ENCODE measurements at places on chromosomes 7 and 10.

GRCh38 chr7:107922886-107923285 is 31.9 kb downstream of the DLD start:
- no peak for DNase-seq

- no peak for DNase-seq
Observed at GRCh38 chr7:2734751-2735571, 47.0 kb downstream of the AMZ1 start.

- peak; percentile 89 for DNase-seq
Observed at GRCh38 chr7:94368371-94368791, 26.3 kb upstream of the COL1A2 start.

GRCh38 chr10:126110489-126111180 is 214.3 kb downstream of the FANK1 start:
- no peak for DNase-seq

DNA sequence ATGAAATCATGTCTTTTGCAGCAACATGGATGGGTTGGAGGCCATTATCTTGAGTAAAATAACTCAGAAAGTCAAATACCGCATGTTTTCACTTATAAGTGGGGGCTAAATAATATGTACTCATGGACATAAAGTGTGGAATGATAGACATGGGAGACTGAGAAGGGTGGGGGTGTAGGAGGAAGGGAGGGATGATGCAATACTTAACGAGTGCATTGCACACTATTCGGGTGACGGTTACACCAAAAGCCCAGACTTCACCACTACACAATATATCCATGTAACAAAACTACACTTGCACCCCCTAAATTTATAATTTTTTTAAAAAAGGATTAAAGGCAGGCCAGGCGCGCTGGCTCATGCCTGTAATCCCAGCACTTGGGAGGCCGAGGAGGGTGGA is 13.6 kb downstream of the LGI1 start:
- DNase-seq: no peak

GRCh38 chr10:11320809-11321520 is 290.5 kb downstream of the USP6NL start:
- no peak for DNase-seq

DNA sequence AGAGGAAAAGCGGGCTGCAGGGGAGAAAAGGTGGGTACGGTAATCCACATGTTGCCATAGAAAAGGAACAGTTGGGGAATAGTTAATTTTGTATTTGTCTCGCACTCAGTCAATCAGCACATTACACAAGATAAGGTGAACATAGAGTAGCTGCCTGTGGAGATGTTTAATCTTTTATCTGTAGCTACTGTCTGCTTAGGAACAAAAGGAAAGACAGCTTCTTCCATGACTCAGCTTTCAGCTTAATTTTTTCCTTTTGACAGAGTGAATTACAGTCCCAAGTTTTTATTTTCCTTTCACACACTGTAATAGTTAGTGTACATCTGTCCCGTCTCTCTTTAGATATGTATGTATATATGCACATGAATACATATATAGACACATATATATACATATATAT is 39.3 kb upstream of the PODXL start:
- no peak for DNase-seq

GRCh38 chr10:128073890-128074289 is 52.3 kb downstream of the MKI67 start:
- DNase-seq: no peak

DNA sequence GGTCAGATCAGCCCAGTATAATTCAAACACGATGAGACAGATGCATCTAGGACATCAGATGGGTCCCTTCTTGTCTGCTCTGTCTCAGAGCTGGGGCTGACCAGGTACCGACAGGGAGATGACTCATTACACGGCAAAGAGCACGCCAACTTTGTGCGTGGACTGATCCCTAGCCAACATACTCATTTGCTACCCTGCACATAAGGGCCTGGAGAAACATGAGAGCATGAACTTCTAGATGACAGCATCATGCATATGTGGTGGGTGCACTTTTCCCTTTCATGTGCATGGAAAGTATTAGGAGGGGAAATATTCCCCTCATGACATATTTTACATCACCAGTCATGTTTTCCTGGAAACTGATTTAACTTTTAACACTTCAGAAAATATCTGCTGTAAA is 35.1 kb upstream of the NPVF start:
- no peak for DNase-seq

DNA sequence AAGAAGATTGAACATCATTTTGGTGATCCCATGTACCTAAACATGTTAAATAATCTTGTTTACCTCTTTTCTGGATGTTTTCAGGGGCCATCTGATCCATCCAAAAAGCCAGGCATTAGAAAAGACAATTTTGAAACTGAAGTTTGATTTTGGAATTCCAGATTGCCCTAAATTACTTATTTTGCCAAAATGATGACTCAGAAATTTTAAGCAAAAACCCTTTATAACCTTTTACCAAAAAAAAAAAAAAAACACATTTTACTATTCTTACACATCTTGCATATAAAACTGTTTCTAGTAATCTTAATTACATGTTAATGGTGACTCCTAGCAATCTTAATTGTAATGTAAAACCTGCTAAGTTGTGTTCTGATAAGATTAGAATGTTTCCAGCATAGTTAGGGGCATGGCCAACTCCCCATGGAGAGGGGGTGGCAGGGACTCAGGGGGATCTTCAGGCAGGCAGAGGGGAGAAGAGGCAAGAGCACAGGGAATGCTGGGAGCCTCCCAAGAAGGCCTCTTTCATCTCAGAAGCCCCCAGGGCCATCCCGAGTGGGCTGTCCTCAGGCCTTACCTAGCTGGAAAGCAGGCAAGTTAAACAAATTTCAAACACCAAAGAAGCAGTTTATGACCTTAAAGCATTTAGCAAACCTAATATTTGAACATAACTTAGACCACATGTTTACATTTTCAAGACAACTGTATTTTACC is 25.8 kb upstream of the AKR1C3 start:
- DNase-seq: no peak

DNA sequence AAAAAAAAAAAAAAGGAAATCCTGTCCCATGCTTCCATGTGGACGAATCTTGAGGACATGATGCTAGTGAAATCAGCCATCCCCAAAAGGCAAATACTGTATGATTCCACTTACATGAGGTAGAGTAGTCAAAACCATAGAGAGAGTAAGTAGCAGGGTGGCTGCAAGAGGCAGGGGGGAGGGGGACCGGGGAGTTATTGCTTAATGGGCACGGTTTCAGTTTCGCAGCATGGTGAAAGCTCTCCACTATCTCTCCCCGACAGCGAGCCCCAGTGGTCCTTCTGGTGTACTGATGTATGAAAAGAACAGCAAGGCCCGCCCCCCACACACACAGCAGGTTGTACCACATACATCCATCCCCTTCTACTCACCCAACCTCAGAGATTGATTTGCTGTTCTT is 32.8 kb downstream of the NOD1 start:
- no peak for DNase-seq

DNA sequence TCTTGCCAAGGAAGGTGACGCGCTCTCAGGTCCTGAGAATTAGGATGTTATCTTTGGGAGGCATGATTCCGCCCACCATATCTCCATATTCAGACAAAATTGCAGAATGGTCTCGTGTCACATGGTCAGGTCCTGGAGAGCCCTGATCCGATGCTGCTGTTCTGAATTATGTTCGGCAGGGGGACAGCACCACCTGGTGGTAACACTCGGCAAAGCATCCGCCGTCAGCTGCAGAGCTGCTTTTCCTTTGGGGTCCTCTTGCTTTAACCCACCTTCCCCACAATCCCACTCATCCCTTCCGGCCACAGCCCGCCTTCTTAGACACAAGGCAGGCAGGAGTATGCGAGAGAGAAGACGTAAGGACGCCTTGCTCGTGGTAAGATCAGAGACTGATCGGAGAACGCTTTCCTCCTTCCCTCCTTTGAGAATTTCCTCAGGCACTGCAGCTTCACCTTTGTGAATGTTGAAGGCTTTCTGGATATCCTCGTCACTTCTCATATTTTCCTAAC is 327.8 kb upstream of the C7orf33 start:
- peak; percentile 20 for DNase-seq

GRCh38 chr7:14858410-14858809 is 44.1 kb downstream of the DGKB start:
- DNase-seq: no peak

DNA sequence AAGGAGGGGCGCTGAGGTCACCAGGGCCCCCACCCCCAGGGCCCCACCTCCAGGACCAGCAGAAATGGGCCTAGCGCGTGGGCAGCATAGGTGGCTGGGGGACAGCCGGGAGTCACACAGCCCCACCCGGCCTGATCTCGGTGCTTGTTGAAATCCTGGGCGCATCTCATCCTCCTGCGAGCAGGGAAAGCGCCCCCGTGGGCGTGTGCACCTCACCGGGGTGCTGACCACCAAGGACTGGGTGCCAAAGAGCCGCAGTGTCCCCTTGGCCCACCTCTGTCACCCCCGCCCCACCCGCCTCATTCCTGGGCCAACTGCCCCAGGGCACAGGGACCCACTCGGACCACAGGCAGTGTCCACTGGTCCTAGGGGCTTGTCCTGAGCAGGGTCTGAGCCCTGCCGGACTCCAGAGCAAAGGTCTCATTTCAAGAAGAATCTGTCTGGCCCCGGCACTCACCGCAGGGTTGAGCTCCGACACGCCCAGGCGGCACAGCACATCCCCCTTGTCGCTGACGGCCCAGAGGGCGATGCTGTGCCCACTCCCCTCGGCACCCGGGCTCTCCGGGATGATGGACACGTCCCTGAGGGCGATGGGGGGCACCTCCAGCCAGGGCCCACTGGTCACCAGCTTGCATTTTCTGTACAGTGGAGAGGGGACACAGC is 11.4 kb downstream of the BHLHA15 start:
- no peak for DNase-seq

GRCh38 chr7:127980901-127981300 is 50.3 kb downstream of the LRRC4 start:
- DNase-seq: no peak

DNA sequence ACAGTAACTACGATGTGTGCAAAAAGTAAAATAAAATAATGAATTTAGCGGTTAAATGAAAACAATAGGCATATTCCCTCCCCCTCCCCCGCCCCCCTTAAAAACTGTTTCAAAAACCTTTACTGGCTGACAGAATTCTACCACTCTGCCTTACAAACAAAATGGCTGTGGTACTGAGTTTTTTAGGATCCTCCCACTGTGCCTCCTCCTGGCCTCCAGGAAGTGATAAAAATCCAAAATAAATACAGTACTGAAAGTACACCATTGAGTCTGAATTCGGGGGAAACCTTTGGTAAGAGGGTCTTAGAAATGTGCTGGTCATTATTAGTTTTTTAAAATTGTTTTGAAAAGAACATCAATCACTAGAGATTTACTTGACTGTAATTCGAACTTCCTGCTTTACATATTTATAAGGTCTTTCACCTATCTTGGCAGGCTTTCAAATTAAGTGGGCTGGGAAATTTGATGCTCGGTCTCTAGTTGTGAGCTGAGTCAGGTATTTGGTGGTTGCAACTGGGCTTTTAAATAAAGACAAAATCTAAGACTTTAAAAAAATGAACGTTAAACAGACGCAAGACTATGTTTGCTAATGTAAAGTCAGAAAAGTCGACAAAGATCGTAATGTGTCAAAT is 32.5 kb upstream of the EPC1 start:
- DNase-seq: no peak

DNA sequence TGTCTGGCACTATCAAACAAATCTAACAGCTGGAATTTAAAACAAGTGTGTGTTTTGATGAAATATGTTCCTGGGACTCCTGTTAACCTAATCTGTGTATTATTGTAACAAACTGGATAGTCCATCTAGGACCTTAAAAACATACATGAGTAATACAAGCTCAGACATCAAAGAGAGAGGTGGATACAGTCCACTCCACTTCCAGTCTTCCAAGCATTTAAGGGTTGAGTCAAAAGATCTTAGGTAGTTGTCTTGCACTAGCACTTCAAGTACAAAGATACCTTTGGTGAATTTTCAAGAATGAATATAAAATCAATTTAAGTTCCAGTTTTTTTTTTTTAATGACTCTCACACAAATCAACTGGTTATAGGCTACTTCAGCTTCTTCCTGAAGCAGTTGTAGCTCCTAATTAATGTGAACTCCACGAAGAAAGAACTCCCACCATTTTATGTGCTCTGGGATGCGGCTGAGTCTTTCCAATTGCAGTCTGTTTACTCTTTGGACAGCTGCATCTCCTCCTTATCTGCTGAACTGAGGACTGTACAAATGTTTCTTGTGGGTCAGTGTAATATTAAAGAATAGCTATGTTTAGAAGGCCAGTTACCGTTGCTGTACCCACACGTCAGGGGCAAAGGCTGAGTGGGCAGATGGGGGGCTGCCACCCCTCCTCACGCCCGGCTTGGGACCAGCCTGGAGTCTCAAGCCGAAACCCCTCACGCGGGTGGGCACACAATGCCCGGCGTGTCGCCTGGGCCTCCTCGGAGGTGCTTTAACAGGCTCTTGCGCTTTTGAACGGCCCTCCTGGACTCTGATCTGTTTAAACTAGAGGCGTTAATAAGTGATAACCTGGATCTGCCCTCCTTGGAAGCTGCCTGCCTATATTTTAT is 2.9 kb upstream of the IGF2BP3 start:
- DNase-seq: no peak

GRCh38 chr7:101882595-101883564 is 65.5 kb downstream of the CUX1 start:
- peak; percentile 98 for DNase-seq

GRCh38 chr10:128095027-128095752 is 31.0 kb downstream of the MKI67 start:
- no peak for DNase-seq

- DNase-seq: no peak
Observed at GRCh38 chr7:45525057-45525456, 49.1 kb upstream of the ADCY1 start.

DNA sequence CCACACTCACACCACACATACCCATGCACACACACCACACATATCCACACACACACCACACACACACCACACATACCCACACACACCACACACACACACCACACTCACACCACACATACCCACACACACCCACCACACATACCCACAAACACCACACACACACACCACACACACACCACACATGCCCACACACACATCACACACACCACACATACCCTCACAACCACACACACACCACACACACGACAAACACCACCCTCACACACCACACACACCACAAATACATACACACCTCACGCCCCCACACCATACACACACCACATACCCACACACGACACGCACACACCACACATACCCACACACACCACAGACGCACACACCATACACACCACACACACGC is 119.7 kb downstream of the PON1 start:
- no peak for DNase-seq

GRCh38 chr10:78971094-78971682 is 97.6 kb upstream of the ZMIZ1 start:
- DNase-seq: no peak

DNA sequence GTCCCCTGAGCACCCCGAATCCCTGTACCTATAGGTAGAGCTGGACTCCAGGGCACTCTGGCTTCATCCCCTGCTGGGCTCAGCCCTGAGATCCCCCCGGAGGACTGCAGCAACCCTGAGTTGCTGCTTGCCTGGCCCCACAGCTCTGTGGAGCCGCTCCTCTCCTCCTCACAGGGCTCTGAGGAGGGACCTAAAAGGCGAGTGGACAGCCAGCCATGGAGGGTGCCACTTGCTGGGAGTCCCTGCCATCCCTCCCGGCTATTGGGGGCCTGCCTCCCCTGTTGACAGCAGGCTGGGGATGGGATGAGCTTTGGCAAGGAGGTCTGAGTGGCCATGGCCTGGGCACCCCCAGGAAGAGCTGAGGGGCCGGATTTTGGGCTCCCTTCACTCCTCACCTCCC is 28.0 kb upstream of the RASGEF1A start:
- no peak for DNase-seq

- DNase-seq: no peak
Observed at GRCh38 chr10:129320340-129320739, 146.7 kb upstream of the MGMT start.
